RPMI7951 (cell line): ENCODE measurements at places on chromosomes 5 and 9. TPM values are rescaled to one million over a fixed set of nuclear protein-coding genes. Genes with fewer than 3 reads are reported as not detected.

The ISL1 gene
- total RNA-seq, result not detected in 2 replicates

The PCDHGC5 gene
- 1.1 and 1.2 TPM in 2 replicates for total RNA-seq

The ACOT12 gene
- not detected in 2 replicates for total RNA-seq

The OLFML2A gene
- total RNA-seq, result 31.2 and 43.6 TPM in 2 replicates

DNA sequence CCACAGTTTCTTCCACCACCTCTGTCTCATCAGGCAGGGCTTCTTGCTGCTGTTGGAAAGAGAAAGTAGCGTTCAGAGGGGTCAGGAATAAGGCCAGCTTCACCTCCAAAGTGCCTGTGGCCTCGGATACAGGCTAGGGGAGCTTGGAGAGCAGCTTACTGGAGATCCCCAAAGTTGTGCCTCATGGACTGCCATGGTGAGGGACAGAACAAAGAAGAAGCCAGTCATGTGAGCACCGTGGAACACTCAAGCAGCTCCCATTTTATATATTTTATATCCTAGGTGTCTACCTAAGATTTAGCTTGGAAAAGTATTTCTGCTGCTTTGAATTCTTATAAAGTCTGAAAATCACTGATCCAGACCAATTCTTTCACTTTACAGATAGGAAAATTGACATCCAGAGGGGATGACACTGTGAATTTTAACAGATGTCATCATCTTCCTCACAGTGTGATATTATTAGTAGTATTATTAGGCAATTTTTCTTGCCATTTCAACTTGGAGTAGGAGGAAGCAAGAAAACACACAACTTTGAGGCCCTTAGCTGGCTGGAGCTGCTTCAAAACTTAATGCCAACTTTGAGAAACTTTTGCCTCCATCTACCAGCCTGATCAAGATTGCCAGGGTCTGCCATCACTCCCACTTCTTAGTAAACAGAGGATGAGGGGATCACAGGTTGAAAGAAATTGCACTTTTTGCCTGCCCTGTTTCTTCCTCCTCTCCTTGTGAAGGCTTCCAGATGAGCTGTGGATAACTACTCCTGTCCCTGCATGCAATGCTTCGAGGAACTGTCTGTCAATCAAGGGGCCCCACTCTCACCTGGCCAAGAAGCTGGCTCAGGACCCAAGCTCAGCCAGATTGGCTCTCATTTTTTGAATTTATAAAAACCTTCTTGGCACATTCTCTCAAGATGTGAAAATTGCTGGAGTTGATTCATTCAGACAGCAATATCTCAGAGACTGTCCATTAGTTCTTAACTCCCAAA is 11.8 kb downstream of the SPARC start:
- DNase-seq, result no peak

- DNase-seq, result no peak
These were observed 190.1 kb upstream of the DMRT1 start for GRCh38 chr9:651371-651770.

DNA sequence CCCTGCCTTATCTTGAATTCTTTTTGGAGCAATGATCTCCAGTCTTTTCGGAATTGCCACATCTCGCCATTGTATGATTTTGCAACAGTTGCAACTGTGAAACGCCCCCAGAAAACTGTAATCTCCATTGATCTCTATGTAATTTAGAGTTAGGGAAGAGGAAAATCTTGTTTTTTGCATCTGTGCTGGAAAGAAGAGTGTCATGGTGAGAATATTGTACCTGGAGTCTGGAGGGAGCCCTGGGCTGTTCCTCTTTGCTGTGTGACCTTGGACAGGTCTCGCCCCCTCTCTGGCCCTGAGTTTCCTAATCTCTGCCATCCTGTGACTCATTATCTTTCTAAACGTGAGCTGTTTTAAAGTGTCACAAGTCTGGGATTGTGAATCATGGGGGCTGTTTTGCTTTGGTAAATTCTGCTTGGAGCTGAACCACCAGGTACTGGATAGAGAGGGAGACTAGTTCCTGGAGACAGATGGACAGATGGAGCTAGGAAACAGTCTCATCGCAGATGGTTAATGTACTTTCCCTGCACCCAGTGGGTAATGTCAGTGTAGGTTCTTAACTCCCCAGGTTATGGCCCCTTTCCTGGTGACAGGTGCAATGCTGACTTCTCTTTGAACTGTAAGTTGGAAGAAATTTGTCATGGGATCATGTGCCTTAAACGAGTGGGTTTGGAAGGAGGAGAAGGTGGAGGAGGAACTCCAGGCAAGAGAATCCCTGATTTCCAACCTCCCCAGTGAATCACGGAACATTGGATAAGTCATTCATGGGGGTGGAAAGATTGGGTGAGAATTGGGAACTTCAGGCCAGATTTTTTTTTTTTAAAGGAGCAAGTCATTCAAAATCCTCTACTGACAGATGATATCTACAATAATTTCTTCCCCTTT is 19.6 kb downstream of the PPARGC1B start:
- DNase-seq, result no peak

DNA sequence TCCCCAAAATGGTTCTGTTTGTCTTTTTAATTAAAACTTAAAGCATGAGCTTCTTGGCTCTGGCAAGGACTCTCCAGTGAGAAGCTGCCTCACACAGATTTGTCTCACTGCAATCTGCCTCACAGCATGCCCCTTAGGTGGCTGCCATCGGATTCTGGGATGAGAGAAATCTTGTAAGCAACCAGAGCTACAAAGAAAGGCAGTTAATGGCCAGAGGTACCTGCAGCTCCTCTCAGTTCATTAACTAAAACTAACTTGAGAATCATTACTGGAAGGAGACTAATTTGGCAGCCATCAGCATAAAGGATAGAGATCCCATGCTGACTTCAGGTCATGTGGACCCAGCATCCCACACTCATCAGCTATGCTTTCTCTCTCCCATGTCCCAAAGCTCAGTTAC is 220.6 kb upstream of the DMAC1 start:
- no peak for DNase-seq

GRCh38 chr5:74206579-74207550 is 433.7 kb downstream of the ENC1 start:
- peak; percentile 88 for DNase-seq

DNA sequence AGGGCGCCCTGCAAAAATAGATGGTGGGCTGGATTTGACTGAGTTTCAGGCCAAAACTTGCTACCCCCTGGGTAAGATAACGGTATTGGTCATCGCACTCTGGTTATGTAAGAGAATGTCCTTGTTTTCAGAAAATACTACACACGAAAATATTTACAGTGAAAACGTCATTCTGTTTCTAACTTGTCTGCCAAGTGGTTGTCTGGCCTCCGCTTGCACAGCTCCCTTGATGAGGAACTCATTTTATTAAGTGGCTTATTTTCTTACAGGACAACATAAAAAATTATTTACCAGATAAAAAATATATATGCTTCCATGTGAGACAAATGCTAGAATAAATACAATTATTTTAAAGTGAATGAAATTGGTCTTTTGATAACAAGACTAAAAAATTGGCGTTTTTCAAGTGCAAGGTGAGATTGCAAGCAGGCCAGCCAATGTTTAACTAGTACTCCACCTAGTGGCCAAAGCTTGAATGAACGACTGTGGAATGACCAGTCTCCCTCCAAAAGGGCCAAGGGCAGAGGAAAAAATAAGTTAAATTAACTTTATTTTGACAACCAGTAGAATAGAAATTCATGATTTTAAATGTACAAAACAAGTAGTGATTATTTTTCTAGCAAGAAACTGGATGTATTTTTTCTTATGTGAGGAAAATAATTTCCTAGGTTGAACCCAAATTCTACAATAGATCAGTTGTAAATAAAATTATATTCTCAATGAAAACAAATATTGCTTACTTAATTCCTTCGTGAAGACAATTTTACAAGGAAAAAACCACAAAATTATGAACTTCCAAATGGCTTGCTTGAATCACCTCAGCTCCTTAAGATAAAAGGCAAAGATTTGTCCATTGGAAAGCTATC is 93.2 kb downstream of the ZFAND5 start:
- peak; percentile 49 for DNase-seq

DNA sequence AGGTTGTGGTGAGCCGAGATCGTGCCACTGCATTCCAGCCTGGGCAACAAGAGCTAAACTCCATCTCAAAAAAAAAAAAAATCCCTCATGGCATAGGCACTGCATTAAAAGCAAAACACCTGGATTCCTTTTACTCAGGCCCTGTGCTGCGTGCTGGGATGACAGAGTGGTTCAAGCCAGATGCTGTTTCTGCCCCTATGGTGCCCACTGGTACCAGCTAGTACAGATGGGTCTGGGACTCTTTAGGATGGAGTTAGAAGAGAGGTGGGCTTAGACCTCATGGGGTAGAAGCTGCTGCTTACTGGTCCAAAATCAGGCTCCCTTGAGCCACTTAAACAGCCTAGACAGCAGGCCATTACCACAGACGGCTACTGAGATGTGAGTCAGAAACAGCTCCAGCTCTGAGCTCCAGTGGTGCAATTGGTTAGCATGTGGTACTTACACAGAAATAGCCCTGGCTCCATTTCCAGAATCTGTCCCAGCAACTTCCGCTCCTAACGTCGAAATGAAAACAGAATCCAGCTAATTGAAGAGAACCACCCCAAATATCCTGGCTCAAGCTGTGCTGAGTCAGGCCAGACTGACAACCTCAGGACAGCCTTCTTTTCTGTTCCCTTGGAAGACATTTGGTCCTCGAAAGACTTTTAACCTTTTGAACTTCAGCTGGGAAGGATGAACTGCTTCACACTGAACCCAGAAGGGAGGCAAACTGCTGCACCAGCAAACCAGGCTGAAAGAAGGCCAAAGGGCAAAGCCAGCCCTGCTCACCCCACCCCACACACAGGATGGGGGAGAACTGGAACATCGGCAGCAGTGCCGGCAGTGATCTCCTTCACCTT is 15.5 kb downstream of the C5orf15 start:
- DNase-seq, result peak; percentile 95
